ENCODE measurements at places on chromosomes 3 and 15.

DNA sequence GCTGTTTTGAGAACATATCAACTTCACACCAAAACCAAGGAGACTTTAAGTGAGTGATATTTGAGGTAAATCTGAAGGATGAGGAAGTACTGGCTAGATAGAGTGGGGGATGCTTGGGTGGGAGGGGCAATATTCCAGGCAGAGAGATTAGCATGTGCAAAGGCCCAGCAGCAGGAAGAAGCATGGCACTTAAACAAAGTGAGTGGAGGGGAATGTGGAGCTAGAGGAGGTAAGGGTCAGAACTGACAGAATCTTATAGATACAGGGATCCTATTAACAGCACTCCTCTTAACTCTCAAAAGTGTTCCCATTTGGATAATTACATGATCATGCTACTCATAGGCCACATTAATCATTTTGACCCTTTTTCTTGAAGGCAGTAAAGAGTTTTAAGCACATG lies 41.4 kb upstream of the SPRED1 start:
- DNase-seq: no peak

GRCh38 chr3:121654493-121655385 lies 6.0 kb downstream of the HCLS1 start:
- DNase-seq: no peak

GRCh38 chr3:17645074-17645698 lies 97.2 kb downstream of the TBC1D5 start:
- peak; percentile 43 for DNase-seq

GRCh38 chr3:25427942-25428788 lies at the start of gene RARB:
RARB (plus strand) TSS chr3:25428263; CDS start chr3:25428732, 469 bp downstream.
- peak; percentile 96 for DNase-seq

DNA sequence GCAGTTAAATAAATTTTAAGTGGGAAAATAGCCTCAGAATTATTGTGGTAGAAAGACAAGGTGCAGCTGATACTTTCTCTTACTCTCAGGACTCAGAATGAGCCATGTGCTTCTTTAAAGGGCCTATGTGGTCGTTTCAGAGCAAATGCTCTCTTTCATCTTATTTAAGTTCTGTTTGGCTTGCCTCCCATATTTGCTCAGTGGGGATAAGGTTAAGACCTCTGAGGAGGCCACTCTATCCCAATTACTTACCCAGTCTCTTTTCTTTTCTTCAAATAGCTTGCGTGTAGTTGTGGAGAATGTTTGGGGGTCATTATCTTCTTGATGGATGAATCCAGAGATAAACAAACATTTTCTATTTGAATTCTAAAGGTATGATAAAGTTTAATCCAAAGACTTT lies 221.9 kb downstream of the RBMS3 start:
- DNase-seq: no peak

- DNase-seq: no peak
Observed at GRCh38 chr3:17349093-17349492, 393.3 kb downstream of the TBC1D5 start.

DNA sequence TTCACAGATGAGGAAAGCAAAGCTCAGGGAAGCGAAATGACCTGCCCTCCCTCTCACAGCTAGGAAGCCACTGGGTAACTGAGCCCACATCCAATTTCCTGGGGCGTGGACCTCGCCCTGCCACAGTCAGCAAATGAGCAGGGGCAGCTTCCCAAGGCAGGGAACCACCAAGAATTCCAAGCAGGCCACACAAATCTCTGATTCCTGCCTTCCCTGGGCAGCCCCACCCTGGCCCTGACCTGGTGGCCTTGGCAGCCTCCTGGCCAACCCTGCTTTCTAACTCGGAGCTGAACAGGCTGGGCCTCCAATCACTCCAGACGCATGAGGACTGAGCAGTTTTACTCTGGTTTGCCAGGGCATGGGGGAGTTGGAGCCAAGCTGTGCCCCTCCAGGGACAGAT lies 203.7 kb upstream of the TLE3 start:
- no peak for DNase-seq

- no peak for DNase-seq
Observed at GRCh38 chr3:40329071-40329470, 19.6 kb downstream of the EIF1B start.

- DNase-seq: no peak
Observed at GRCh38 chr3:126274735-126275619, 82.2 kb downstream of the KLF15 start.
